ENCODE measurements at places on chromosomes 7 and 10. TPM values are rescaled to one million over a fixed set of nuclear protein-coding genes. Genes with fewer than 3 reads are reported as not detected.

Gene CLEC2L
- not detected for total RNA-seq

Gene SLC13A1
- total RNA-seq = not detected

Gene CHN2
- 13.2 TPM for total RNA-seq

- no peak for DNase-seq
These were observed 393.8 kb upstream of the PRKCQ start for GRCh38 chr10:6973899-6974298.

- DNase-seq = peak; percentile 56
These were observed 338.7 kb downstream of the DNAJB6 start for GRCh38 chr7:157675427-157675927.

GRCh38 chr10:114077815-114078219 is 34.2 kb downstream of the ADRB1 start:
- DNase-seq = no peak

GRCh38 chr10:88116971-88117626 is 253.7 kb downstream of the PTEN start:
- DNase-seq = no peak

GRCh38 chr10:3980660-3981059 is 195.7 kb upstream of the KLF6 start:
- no peak for DNase-seq

GRCh38 chr10:49153115-49153514 is 19.3 kb upstream of the FAM170B start:
- DNase-seq = no peak

DNA sequence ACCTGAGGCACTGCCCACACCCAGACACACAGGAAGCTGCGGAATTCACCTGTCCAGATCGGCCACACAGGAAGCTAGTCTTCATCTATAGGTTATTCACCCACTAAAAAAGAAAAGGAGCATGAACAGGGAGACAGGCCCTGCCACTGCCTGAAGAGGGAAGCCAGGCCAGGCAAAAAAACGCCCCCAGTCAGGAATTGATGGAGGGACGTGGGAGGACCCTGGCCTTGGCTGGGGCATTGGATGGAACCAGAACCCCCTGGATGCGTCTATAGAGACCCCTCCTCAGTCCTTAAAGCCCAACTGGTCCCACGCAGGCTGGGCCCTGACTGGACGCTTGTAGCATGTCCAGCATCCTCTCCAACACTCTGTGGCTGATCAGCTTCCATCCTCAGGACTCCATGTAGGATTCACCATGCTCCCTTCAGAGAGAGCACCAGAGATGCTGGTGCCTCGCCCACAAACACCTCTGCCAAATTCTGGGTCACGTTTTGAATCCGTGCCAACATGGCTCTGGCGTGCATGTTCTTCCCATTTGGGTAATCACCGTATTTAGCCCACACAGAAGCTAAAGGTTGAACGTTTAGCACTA is 259.3 kb upstream of the TCERG1L start:
- DNase-seq = no peak

- DNase-seq = no peak
These were observed 759.1 kb upstream of the IGFBP3 start for GRCh38 chr7:46680147-46680546.

GRCh38 chr10:86211691-86212390 is 154.8 kb downstream of the GRID1 start:
- no peak for DNase-seq

GRCh38 chr10:61683319-61683718 is 20.6 kb downstream of the CABCOCO1 start:
- DNase-seq = no peak

DNA sequence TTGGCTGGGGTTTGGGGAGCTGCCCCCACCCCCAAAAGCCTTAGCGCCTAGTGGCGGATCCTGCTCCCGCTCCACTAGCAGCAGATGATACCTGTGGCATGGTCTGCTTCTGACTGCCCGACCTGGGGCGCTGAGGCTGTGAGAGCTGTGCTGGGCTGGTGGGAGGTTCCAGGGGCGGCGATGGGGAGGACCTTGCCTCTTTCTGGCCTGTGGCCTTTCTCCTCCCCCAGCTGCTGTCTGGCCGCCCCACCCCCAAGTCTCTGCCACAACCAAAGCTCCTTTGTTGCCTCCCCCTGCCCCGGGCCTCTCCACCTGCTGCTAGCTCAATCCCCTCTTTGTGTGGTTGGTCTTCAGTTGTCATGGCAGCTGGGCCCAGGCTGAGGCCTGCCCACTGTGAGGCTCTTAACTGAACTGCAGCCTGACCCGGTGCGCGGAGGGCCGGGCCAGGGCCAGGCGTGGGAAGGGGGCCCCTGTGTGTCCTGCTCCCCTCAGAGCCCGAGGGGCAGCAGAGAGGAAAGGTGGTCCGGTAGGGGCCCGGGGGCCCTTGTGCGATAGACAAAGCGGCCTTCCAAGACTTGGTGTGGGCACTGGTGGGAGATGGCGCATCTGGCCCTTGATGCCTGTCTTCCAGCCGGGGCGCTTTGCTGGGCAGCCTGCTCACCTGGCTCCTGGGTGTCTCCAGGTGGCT is 4.7 kb downstream of the ZNF775 start:
- no peak for DNase-seq

DNA sequence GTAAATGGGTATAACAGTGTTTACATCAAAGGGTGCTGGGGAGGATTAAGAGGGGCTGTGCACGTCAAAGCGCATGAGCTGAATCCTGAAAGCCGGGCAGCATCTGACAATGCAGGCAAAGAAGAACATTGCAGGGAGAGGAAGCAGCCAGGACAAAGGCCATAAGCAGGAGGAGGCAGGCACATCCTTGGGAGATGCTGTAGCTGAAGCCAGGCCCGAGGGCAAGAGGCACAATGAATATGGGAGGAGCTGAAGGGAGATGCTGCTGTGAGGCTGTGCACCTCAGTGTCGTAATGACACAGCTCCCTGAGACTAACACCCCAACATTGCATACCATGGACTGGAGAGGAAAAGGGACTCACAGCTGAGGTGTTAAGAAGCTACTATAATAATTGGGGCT is 129.2 kb downstream of the BTAF1 start:
- no peak for DNase-seq

DNA sequence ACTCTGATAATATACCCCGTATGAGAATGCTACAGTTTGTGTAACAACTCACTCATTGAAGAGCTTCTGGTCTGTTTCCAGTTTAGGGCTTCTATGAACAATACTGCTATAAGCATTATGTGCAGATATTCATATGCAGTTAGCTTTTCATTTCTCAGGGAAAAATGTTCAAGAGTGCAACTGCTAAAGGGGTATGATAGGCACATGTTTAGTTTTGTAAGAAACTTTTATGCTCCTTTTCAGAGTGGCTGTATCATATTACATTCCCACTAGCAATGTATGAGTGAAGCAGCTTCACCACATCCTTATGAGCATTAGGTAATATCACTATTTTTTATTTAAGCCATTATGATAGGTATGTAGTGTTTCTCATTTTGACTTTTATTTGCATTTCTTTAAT is 182.6 kb upstream of the CXCL12 start:
- DNase-seq = no peak

DNA sequence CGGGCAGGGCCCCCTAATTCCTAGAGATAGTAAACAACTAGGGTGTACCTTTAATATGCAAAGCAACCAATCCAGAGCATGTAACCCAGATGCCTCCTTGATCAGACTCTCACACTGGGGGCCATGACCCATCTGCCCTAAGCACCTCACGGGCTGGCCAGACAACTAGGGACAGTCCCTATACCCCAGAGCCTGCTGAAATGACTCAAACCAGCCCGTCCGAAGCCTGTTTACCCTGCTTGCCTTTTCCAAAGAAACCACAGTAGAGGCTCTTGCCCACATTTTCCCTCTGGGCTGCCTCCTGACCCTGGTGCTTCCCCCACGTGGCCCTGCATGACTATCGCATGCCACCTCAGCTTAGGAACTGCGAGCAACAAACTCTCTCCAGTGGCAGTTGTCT is 46.2 kb downstream of the RGS10 start:
- no peak for DNase-seq

GRCh38 chr7:49791088-49791741 is 17.8 kb downstream of the VWC2 start:
- no peak for DNase-seq
